B cell (primary cell): ENCODE measurements at places on chromosomes 4 and X. TPM values are rescaled to one million over a fixed set of nuclear protein-coding genes. Genes with fewer than 3 reads are reported as not detected.
A peak's percentile ranks its signal among the peaks of the same experiment; 100 is the strongest.

The UGDH gene
- 18.5 and 25.4 TPM in 2 replicates for total RNA-seq

- H3K36me3 ChIP-seq: no peaks in the 10 kb centered on the region
- H3K27ac ChIP-seq: no peak overlapping the region
- no peak overlapping the region for H3K4me3 ChIP-seq
- no peaks in the 10 kb centered on the region for H3K27me3 ChIP-seq
- H3K4me1 ChIP-seq: no peaks in the 10 kb centered on the region
- DNase-seq: no peak
Measured at GRCh38 chr4:2141022-2141761, 82.1 kb downstream of the NAT8L start.

DNA sequence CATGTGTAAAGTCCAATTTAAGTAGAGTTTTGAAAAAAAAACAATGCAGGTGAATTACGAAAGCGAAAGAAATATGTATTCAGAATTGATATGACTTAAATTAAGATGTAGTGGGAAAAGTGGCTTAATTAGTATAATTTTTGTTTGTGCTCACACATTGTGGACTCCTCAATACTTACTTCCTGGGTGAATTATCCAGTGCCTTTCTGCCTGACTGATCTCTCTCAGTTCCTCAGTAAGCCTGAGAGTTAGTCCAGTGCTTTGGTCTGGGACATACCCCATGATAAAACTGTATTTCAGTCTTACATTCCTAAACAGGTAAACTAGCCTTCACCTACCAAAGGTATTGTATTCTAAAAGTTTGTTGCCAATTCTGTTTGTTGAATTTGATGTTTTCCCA, 8.4 kb downstream of the PGAM4 start:
- H3K27me3 ChIP-seq: no peaks in the 10 kb centered on the region
- no peaks in the 10 kb centered on the region for H3K36me3 ChIP-seq
- no peak overlapping the region for H3K4me3 ChIP-seq
- DNase-seq: no peak
- no peaks in the 10 kb centered on the region for H3K4me1 ChIP-seq
- H3K27ac ChIP-seq: no peak overlapping the region

The NDNF gene
- total RNA-seq: not detected in 2 replicates

GRCh38 chr4:122963216-122963615, 40.8 kb upstream of the NUDT6 start:
- DNase-seq: no peak
- H3K27me3 ChIP-seq: no peaks in the 10 kb centered on the region
- no peaks in the 10 kb centered on the region for H3K4me1 ChIP-seq
- no peaks in the 10 kb centered on the region for H3K36me3 ChIP-seq
- H3K4me3 ChIP-seq: no peak overlapping the region
- H3K27ac ChIP-seq: no peak overlapping the region

The TAF1 gene
- 93.5 and 97.5 TPM in 2 replicates for total RNA-seq

The PAGE2 gene
- total RNA-seq: 1.7 TPM in 1 of 2 replicates, not detected in the other

The CYP2U1 gene
- 16.3 and 17.6 TPM in 2 replicates for total RNA-seq

The SLC4A4 gene
- not detected in 2 replicates for total RNA-seq

- peaks cover 41% of the 10 kb centered on the region for H3K4me1 ChIP-seq
- H3K27me3 ChIP-seq: no peaks in the 10 kb centered on the region
- no peaks in the 10 kb centered on the region for H3K36me3 ChIP-seq
- DNase-seq: peak; percentile 39
- peak overlapping the region; percentile 49 for H3K4me3 ChIP-seq
Measured at GRCh38 chrX:150547375-150548115, 20.9 kb upstream of the MTM1 start.

- H3K27me3 ChIP-seq: no peaks in the 10 kb centered on the region
- H3K27ac ChIP-seq: no peak overlapping the region
- no peak for DNase-seq
- H3K4me3 ChIP-seq: no peak overlapping the region
Measured at GRCh38 chr4:182729516-182729915, 187.7 kb downstream of the DCTD start.

The RHOXF1 gene
- total RNA-seq: not detected in 2 replicates

The FREM3 gene
- not detected in 2 replicates for total RNA-seq

GRCh38 chr4:97645071-97645821, 498.0 kb downstream of the STPG2 start:
- H3K36me3 ChIP-seq: no peaks in the 10 kb centered on the region
- no peak overlapping the region for H3K4me3 ChIP-seq
- no peaks in the 10 kb centered on the region for H3K4me1 ChIP-seq
